Activated naive CD4-positive, alpha-beta T cell treated with Interleukin-2 at 50 U/mL for 16 hours (primary cell): ENCODE measurements at places on chromosomes 11 and 22.

DNA sequence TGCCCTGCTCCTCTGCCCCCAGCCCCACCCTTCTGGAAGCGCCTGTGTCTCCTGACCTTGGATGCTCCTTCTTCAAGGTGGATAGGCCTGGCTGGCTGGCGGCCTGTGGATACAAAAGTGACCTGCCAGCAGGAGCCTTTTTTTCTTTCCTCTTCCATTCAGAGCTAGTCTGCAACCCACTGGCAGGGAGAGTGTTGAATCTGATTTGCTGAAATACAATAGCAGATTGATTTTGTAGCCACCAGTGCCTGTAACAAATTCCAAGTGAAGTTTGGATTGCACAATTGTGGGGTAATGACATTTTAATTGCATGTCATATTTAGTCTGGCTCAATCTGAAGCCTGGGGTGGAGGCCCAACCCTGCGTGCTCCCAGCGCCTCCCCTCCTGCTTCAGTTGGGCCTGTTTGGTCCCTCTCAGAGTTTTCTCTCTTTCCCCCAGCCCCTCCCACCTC is 97.2 kb downstream of the GRIK4 start:
- no peak for DNase-seq

DNA sequence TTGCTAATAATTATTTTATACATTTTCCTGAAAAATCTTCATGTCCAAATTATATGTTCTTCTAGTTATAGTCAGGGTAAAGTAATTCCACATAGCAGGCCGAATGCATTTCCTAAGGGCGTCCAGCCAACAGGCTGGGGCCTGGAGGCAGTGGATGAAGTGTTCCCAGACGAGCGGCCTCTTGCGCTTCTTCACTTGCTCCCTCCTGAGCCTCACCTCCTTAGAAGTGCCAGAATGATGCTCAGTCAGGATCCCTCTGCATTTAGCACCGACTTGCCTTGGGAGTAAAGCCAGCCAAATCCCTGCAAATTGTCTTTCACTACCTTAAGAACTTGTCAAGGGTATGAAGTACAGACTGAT is 1.5 kb downstream of the OLFML1 start:
- DNase-seq, result no peak

GRCh38 chr22:41541484-41541883 is 2.8 kb downstream of the POLR3H start:
- DNase-seq, result no peak

DNA sequence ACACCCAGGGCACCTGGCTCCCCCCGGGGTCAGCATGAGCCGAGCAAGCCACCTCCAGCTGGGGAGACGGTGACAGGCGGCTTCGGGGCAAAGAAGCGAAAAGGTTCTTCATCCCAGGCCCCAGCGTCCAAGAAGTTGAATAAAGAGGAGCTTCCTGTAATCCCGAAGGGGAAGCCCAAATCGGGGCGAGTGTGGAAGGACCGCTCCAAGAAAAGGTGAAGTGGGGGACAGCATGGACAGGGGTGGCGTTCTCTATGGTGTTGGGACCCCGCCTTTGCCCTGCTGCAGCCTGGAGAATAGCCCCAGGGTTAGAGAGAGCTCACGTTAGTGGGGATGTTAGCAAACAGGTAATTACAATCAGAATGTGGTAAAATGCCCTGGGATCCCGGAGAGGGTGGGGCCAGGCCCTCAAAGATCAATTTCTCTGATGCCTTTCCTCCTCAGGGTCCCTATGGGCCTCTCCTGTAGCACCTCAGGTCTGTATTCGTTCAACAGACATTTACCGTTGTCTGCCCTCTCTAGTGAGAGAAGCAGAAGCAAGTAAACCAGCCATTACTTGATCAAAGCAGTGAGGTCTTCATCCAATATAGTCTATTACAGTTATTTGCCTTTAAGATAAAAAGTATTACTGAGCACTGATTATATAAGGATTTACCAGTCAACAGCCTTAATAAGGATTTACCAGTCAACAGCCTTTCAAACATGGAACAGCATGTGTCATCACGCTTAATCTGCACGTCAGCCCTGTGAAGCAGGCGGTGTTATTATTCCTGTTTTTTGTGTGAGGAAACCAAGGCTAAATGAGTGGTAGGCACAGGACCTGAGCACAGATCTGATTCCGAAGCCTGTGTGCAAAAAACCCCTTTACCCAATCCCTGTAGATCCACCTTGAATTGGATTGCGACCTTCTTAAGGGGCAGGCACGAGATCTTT is 1.0 kb downstream of the CCDC86 start:
- DNase-seq, result no peak

DNA sequence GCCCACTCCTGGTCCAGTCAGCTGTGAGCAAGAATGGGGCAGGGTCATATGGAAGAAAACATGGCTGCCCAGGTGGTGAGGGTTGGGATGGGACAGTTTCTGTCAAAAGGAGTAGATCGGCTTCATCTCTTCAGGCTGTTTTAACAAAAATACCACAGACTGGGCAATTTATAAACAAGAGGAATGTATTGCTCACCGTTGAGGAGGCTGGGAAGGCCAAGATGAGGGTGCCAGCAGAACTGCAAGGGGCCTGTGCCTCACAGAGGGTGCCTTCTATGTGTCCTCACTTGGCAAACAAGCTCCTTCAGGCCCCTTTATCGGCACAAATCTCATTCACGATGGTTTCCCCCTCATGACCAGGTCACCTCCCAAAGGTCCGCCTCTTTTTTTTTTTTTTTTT is 18.1 kb upstream of the RELT start:
- DNase-seq, result no peak

DNA sequence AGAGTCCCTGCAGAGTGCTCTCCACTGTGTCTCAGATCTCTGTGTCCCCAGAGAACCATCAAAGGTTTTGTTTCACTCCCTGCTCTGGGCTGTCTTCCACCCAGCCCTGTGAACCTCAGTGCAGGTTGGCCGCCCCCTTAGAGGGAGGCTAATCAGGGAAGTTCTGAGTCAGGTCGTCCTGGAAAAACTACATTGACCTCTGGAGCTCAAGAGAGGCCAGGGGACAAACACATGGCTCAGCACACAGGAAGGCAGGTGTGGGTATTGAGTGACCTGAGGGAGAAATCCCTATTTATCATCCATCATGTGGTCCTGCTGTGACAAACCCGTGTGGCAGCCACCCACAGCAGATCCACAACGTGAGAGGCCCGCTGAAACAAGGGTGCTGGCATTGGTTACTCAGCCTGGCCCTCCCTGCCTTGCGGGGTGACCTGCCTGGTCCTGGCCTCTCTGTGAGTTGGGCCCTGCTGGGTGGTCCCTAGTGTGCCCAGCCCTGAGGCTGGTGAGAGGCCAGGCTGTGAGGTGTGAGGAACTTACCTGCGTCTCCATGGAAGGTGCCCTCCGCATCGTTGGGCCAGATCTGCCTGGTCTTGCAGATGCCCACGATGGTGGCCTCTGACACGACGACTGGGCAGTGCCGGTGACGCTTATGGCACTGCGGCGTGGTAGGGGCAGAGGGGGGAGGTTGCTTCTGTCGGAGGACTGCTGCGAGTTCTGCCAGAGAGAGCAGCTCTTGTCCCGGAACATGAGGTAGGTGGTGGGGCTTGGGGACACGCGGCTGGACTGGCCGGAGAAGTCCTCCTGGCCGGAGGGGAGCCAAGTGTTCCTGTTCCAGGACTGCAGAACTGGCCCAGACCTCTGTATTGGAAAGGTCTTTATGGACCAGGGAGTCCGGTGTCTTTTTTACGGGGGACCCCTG is 669 bp upstream of the BCR start:
- peak; percentile 21 for DNase-seq

- no peak for DNase-seq
Measured at GRCh38 chr22:45946805-45947600, 30.0 kb downstream of the WNT7B start.

- DNase-seq, result no peak
Measured at GRCh38 chr11:6557063-6557462, 46.4 kb downstream of the RRP8 start.

DNA sequence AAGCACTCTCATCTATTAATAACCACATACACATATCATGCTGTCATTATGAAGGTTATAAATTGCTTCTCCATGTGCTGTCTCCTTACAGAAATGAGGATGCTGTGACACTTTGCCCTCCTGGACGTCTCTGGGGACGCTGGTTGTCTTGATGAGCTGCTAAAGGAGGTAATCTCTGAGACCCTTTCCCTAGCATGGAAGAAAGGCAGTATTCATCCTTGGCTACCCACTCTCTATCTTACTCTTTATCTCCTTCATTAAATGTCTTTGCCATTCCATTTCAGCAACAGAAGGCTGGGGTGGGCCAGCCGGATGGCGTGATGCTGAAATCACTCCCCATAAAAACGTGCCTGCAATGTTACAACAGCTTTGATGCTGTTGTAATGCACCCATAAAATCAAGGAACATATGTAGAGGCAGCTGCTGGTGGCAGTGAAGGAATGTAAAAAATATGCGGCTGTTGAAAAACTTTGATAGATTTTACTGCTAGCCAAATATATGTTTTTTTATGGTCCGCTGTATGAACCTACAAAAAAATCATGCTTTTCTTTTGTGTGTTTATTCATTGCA is 715.1 kb upstream of the API5 start:
- no peak for DNase-seq

GRCh38 chr22:49380828-49381114 is 446.9 kb downstream of the BRD1 start:
- DNase-seq, result no peak
